Gastroesophageal sphincter (tissue), 4 donors: ENCODE measurements at places on chromosomes 2 and 18.
A peak's percentile ranks its signal among the peaks of the same experiment; 100 is the strongest.

DNA sequence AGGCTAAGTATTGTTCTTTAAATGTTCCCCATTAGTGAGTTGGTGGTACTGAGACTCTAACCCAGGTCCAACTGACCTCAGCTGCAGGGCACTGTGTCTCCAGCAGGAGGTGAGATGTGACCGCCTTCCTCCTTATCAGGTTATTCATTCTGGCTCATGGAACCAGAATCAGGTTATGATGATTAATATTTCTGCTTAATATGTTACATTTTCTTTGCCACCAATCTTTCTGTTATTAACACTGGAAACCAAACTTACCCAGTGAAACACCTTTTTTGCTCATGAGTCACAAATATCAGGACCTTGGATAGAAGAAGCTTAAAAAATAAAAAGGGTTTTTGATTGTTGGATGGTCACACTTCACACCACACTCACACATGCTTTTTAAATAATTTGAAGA is 85.4 kb downstream of the DPP4 start:
- ATAC-seq = no peak

- no peak for ATAC-seq
Observed at GRCh38 chr2:158894078-158894477, 74.4 kb upstream of the TANC1 start.

GRCh38 chr2:177852389-177852788 is 220.2 kb downstream of the PDE11A start:
- no peak for ATAC-seq

DNA sequence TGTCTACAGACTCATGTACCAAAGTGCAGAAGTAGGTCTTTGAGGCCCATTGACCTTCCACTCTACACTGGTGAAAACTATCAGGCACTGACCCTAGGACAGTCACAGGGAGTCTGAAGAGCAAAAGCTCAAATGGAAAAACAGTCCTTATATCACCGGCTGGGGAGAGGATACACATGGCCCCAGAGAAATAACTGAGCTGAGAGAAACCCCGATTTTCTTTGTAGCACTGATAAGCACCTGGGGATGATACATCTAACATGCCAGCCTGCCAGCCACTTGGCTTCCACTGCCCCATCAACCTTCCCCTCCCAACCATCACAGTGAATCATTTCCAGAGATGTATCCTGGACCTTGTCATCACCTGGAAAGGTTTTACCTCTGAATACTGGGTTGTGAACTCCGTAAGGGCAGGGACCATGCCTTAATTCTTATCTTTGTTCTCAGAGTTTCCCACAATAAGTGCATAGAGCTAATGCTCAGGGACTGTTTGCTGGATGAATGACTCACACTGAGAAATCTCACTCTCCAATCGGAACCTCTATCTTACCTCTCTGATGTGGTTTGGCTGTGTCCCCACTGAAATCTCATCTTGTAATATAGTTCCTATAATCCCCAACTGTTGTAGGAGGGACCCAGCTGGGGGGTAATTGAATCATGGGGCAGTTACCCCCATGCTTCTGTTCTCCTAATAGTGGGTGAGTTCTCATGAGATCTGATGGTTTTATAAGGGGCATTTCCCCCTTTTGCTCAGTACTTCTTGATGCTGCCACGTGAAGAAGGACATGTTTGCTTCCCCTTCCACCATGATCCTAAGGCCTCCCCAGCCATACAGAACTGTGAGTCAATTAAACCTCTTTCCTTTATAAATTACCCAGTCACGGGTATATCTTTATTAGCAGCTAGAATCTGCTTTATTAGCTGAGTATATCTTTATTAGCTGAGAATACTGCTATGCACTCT is 37.1 kb downstream of the EVA1A start:
- no peak for ATAC-seq

- no peak for ATAC-seq
Observed at GRCh38 chr2:134341476-134341875, 87.6 kb downstream of the MGAT5 start.

DNA sequence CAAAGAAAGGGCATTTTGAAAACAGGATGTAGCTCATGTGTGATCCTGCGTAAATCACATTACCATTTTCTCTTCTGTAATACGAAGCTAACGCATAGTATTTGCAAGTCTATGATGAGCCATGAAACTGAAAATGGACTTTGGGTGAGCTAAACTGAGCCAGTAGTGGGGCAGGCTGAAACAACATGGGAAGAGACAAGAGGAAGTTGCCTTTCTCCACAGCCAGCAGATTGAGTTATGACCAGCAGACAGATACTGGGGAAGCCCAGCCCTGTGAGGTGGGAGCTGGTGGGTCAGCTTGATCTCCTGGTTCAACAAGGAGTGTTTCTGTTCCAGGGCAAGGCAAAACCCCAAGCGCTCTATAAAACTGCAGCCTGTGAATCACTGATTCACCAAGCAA is 11.8 kb downstream of the CYRIA start:
- ATAC-seq = no peak

DNA sequence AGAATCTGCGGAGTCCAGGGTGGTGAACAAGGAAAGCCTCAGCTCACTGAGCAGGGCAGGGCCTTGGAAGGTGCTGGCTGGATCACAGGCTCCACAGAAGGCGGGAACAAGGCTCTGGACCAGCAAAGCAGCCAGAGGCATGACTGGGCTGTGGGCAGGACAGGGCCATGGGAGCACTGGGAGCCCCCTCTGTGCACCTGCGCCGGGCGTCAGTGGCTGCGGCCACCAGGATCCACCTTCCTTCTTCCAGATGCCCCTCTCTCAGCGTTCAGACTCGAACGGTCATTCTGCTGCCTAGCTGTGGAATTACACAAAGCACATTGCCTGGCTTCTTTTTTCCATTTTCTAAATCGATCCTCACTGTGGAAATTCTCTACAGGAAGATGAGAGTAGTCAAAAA is 621.2 kb downstream of the GALR1 start:
- no peak for ATAC-seq

- no peak for ATAC-seq
Observed at GRCh38 chr2:236581546-236581945, 11.9 kb downstream of the ACKR3 start.

GRCh38 chr2:116832148-116832547 is 982.3 kb upstream of the DDX18 start:
- ATAC-seq = no peak

GRCh38 chr2:208315081-208315788 is 49.2 kb downstream of the PIKFYVE start:
- peak; percentile 71 for ATAC-seq

DNA sequence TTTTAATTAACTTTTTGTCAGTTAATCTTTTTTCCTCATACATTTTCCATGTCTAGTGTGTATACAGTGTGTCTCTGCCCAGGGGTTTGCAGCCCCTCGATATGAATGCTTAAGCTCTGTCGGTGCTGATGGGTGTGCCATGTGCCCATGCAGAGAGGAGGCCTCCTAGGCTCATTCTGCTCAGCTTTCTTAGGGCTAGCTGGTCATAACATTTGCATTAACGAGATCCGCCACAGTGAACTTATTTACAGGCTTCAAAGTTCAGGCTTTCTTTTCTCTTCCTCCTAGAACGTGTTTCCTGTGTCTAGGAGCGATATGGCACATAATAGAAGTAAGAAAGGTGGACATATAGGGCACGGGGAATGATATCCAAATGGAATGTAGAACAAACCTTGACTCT is 783.3 kb downstream of the PLCL1 start:
- no peak for ATAC-seq

GRCh38 chr2:156192468-156192867 is 140.1 kb downstream of the NR4A2 start:
- ATAC-seq = no peak
